ENCODE measurements at places on chromosomes 2 and 18. TPM values are rescaled to one million over a fixed set of nuclear protein-coding genes. Genes with fewer than 3 reads are reported as not detected.

Gene ZBTB7C
- 14.2 TPM for total RNA-seq

Gene RAD51AP2
- not detected for total RNA-seq

Gene LRRC30
- total RNA-seq: not detected

Gene YPEL5
- total RNA-seq: 124 TPM

Gene BOLL
- not detected for total RNA-seq

Gene NYAP2
- not detected for total RNA-seq

Gene MSTN
- total RNA-seq: 0.48 TPM

Gene CTAGE1
- not detected for total RNA-seq

Gene RAB6D
- total RNA-seq: 0.10 TPM

Gene TMEM37
- total RNA-seq: 56.4 TPM

Gene PRSS56
- total RNA-seq: not detected

Gene VWC2L
- not detected for total RNA-seq

Gene UPP2
- total RNA-seq: not detected

Gene EGR4
- not detected for total RNA-seq

Gene SPEG
- total RNA-seq: 4.7 TPM

Gene TEX44
- not detected for total RNA-seq

Gene ZSWIM2
- 1.2 TPM for total RNA-seq

Gene CHRND
- not detected for total RNA-seq

Gene ABCB11
- total RNA-seq: 0.06 TPM

Gene VAMP5
- total RNA-seq: 70.3 TPM

Gene EN1
- 4.4 TPM for total RNA-seq

Gene HOXD9
- total RNA-seq: 6.1 TPM

Gene LDLRAD4
- total RNA-seq: 39.6 TPM

Gene UGT1A3
- not detected for total RNA-seq

Gene MSH6
- 31.2 TPM for total RNA-seq

Gene KIAA2012
- total RNA-seq: not detected

Gene OSR1
- 41.6 TPM for total RNA-seq

Gene DQX1
- total RNA-seq: not detected

Gene DNAJC5G
- total RNA-seq: not detected

Gene TWIST2
- total RNA-seq: 73.9 TPM

Gene C18orf32
- 46.5 TPM for total RNA-seq
